B cell (primary cell): ENCODE measurements at places on chromosomes 11 and 22.

GRCh38 chr11:32068134-32068870, 22.6 kb upstream of the RCN1 start:
- no peak for DNase-seq

DNA sequence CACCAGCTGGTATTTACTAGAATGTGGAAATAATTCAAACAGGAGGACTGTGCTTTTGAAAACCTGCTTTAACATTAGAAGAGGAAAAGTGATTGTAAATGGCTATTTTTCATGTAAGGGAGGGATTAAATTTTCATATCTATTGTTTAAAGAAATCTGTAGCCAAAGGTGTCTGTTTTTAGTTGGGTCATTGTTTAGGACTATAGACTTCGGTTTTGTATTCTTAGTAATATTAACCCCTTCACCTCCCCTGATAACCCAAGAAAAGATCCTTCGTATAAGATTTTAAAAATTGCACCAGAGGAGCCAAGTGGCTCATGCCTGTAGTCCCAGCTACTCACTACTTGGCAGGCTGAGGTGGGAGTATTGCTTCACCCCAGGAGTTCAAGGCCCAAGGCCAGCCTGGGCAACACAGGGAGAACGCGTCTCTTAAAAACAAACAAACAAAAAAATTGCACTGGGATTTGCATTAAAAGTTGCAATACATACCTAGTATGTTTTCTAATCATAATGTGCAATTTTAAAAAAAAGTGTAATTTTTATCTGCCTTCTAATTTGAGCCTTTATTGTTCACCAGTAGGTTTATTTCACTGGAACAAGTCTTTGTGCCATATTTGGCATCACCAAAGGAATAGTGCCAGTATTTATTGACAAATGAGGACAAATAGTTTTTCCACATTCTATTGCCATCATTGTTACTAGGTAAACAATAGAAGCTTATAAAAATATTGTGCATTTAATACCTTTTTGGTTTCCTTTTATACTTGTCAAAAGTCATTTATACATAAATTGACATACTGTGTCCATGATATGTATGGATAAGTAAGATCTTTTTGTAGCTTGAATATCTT, 34.3 kb downstream of the MTMR3 start:
- DNase-seq: no peak

DNA sequence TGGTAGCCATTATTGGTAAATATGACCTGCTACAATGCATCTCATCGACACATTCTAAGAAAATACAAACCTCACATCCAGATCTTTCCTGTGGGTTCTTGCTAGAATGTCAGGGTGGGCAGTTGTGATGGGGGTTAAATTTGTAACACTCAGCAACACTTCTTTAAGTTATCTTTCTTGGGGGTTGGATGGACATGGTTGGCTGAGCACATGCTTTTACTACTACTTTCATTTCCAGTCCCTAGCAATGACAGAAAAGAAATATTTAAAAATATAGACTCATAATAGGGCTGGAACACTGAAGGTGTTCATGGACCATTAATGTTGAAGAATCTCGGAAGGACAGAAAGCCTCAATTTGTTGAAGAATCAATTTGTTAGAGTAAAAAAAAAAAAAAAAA, 57.6 kb downstream of the APOL3 start:
- peak; percentile 32 for DNase-seq

DNA sequence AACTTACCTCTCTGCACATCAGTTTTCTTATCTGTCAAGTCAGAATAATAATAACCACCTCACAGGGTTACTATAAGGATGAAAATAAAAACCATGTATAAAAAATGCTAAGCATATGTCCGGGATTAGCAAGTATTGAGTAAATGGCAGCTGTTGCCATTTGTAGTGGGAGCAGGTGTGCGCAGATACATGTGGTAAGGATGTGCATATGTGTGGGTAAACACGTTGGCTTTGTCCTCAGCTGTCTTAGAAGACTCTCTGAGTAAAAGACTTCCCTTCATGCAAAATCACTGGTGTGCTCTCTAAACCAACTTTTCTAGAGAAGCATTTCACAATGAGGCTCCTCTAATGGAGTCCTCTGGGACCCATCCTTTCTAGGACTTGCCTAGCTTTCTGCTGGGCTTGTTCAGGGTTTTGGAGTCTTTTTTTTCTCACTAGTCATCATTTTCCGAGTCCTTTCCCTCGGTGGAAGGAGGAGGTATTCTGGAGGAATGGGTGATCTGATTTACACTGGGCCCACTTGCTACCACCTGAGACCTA, 62.4 kb downstream of the NELL1 start:
- DNase-seq: no peak

DNA sequence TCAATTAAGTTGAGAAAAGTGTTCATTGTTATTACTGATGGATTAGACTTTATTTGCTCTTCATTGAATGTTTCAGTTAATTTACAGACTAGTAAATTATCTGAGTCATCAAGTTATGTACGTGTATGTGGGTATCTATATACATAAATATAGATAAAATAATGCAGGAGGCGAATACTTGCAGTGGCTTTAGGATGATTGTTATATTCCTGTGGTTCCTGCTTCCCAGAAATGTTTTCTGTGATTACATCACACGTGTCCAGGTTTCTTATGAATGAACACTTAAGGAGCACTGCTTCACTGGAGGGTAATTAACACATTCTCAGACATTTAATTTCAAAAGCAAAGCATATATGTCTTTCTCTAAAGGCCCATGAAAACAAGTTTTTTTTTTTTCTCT, 28.4 kb downstream of the YAP1 start:
- no peak for DNase-seq

DNA sequence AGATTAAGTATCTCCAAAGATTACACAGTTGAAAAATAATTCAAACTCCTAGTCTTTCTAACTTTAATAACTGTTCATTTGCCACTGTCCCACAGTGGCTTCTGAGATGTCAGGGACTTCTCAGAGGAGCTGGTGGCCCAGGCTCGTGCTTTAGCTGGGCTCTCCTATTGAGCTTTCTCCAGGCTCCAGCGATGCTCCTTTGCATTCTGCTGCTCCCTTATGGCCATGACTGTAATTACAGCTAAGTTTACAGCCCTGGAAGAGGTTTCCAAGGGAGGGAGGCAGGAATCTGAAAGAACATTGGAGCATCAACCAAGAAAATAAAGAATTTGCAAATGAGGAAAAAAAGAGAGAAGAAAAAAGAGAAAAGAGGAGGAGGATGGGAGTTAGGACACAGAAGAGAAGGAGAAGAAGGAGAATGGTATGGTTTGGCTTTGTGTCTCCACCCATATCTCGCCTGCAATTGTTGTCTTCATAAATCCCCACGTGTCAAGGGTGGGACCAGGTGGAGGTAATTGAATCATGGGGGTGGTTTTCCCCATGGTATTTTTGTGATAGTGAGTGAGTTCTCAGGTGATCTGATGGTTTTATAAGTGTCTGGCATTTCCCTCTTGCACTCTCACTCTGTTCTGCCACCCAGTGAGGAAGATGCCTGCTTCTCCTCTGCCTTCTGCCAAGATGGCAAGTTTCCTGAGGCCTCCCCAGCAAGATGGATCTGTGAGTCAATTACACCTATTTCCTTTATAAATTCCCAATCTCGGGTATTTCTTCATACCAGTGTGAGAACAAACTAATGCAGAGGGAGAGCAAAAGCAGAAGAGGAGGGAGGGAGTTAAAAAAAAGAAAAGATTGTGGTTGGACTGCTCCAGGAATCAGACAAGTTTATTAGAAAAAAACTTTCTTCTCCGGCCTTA, 857.0 kb downstream of the KCNA4 start:
- no peak for DNase-seq

DNA sequence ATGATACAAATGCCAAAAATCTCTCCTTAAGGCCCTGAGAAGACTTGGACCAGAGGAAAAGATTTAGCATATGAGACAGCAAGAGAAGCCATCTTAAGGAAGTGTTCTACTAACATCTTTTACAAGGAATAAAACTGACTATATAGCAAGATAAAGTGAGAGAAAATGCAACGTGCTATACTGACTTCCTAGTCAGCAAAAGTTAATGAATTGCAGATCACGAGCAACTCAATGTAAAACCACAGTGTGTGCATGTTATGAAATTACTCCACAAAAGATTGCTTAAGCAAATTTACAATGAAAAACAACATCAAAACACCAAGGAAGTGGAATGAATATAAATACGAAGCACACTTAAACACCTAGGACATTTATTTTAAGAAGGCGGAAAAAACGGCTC, 187.5 kb downstream of the CADM1 start:
- no peak for DNase-seq

DNA sequence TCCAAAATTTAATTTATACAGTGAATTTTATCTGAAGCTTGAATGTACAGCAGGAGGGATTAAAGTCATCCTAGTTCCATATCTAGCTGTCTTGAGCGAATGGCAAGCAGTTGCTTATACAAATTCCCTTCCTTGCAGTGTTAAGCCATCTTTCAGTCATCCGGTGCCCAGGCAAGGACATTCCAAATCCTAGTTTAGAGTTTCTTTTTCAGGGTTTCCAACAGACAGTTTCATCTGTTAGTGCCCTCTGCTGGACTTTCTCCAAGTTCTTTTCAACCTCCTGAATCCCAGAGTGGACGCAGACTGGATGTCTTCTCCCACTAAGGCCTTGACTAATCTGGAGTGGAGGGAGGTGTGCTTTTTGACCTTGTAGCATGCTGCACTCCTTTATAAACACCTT, 45.4 kb downstream of the GRAMD1B start:
- DNase-seq: no peak

DNA sequence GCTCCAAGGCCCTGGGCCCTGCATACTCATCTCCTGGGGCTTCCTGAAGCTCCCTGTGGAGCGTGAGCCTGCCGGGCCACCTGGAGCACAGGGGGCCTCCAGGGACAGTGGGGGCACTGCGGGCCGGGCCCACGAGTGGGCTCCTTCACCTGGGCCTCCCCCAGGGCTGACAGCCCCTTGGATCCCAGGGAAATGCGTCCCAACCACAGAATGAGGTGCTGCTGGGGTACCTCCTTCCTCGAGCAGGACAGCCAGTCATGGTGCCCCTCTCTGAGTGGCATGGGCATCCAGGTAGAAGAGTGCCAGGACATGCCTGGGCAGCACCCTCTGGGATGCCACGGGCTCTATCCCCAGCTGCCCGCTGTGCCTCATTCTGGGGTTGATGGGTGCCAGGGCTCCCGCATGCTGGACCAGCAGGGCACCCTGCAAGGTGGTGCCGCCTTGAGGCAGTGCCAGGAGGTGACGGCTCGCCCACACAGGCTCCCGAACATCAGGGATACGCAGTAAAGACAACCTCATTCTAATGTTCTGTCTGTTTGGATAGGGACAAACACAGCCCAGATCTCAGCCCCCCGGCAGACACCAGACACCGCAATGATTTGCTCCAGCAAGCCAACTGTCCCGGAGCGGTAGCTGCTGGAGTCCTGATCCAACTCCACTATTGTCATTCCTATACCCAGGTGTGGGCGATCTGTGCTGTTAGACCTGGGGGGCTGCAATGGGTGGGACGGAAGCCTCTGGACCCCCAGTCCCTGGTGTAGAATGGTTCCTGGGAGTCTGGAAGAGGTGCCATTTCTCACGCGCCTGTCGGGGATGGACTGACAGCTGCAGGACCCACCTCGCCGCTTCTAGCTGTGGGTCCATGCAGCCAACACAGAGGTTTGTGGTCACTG, 25.8 kb downstream of the KRTAP5-5 start:
- DNase-seq: no peak

DNA sequence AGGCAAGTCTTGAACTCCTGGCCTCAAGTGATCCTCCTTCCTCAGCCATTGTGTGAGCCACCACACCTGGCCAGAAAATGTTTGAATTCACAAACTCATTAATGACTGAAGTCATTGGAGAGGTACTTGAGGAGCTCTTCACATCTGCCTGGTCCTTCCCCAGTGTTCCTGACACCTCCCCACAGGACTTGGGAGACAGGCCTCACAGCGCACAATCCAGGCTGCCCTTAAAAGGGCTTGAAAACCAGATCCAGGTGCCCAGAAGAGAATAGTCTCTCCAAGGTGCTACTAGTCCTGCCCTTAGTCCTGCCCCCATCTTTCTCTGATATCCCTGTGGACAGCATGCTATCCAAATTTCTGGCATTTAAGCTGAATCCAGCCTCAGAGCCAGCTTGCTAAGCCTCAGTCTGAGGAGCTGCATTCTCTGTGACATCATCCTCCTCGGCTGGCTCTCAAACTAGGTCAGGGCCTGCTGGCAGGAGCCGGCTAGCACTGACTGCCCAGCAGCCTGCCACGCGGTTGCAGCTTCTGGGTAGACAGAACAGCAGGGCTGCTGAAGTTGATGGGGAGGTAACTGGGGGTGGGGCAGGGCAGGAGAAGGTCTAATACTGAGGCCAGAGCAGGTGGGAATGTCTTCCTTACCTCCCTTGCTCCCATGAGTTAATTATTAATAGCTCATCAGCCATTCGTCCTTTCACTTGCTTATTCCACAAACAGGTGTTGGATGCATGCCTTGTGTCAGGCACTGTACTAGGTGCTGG, 35.3 kb upstream of the NECTIN1 start:
- no peak for DNase-seq

DNA sequence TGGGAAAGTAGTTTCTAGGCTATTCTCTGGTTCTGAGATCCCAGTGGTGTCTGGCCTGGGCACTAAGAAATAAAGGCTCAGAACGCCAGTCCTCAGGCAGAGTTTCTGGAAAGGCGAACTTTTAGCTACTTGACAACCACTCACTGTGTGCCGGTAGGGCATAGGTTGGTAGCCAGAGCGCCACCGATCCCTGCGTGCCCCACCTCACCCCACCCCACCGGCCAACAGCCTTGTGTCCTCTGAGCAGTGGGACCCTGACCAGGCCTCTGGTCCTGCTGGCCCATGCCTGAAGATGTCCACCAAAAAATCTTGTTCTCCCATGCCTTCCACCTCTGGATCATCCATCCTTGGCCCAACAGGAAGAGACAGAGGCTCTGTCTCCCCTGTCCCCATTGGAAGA, 118.0 kb downstream of the FEZ1 start:
- no peak for DNase-seq

GRCh38 chr11:49208006-49208721, at the start of gene FOLH1:
FOLH1 (minus strand) TSS chr11:49208602; CDS start chr11:49208409, 193 bp downstream.
- DNase-seq: no peak

DNA sequence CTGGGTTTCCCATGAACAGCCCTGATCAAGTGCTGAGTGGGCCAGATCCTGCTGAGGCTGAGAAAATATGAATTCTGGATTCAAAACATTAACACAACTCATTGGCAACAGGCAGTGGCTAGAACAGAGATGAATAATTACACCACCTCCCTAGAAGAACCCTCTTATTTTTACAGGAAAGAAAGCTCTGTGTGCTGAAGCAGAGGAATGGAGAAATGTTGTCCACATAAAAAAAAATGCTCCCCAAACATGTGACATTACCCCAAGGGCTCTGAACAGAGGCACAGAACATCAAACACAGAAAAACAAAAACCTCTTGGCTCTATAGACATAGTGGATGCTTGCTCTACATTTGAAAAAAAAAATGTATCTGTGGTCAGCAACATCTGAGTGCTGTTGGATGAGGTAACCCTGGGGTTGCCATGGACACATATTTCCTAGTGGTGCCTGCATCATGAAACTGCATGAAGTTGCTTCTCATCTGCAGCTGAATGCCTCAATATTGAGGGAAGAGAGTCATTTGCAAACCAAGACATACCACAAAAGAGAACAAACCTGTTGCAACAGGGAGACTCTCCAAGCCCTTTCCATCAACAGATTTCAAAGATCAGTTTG, 98.8 kb downstream of the SNX19 start:
- no peak for DNase-seq

GRCh38 chr22:21033895-21034294, 1.5 kb upstream of the SLC7A4 start:
- no peak for DNase-seq
